ENCODE measurements at places on chromosomes 6 and 20. TPM values are rescaled to one million over a fixed set of nuclear protein-coding genes. Genes with fewer than 3 reads are reported as not detected.

The TSPO2 gene
- total RNA-seq, result not detected

The ROMO1 gene
- 343 TPM for total RNA-seq

The E2F3 gene
- 12.1 TPM for total RNA-seq

The TRIM10 gene
- not detected for total RNA-seq

The CMTR1 gene
- 16.8 TPM for total RNA-seq
